Small intestine (tissue), 16 donors: ENCODE measurements at places on chromosomes 1 and 21.
A peak's percentile ranks its signal among the peaks of the same experiment; 100 is the strongest.

GRCh38 chr1:196651637-196652215, at the start of gene CFH:
Gene CFH (plus strand): TSS chr1:196652043. CDS start chr1:196652118, 75 bp downstream.
- DNase-seq, result peak; percentile 6

- DNase-seq, result peak; percentile 49
Measured at GRCh38 chr1:83999316-83999819, 436 bp upstream of the TTLL7 start.

DNA sequence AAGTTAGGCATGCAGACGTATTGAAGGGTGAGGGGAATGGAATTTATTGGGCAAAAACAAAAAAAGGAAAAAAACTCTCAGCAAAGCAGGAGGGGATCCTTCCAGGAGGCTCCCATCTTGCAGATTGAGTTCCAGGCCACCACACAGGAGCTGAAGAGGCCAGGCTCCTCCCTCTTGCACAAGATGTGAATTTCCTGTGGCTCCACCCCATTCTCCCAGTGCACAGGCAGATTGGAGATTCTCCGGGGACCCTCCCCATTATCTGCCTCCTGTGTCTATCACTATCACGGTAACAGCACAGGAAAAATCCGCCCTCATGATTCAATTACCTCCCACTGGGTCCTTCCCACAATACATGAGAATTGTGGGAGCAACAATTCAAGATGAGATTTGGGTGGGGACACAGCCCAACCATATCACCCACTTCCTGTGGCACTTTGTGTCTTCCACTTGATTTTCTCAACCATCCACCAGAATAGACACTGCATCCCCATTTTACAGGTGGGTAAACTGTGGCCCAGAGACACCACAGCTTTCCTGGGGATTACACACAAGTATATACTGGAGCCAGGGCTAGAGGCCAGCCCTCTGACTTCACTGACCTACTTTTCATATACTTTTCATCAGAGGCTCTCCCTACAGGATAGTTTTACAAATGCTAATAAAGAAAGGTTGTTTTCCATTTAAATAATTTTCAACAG, 18.9 kb upstream of the COL6A1 start:
- DNase-seq, result no peak

GRCh38 chr1:187498028-187498427, 669.3 kb downstream of the PLA2G4A start:
- DNase-seq, result no peak

DNA sequence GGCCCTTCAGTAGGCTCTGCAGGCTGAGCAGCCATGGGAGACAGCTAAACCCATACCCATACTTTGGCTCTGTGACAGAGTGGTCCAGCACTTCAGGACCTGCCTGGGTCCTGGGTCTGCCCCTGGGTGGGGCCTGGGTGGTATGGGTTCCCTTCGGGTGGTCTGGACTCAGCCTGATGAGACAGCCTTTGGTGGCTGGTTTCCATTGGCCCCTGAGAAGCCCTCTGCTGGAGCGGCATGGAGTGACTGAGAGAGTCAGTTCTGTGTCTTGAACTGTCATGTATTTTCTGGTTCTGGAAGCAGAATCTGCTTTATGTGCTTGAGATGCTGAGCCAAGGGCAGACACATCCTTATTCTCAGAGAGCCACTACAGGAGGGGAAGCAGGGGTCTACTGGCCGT, 31.3 kb upstream of the KCNA2 start:
- DNase-seq, result no peak

DNA sequence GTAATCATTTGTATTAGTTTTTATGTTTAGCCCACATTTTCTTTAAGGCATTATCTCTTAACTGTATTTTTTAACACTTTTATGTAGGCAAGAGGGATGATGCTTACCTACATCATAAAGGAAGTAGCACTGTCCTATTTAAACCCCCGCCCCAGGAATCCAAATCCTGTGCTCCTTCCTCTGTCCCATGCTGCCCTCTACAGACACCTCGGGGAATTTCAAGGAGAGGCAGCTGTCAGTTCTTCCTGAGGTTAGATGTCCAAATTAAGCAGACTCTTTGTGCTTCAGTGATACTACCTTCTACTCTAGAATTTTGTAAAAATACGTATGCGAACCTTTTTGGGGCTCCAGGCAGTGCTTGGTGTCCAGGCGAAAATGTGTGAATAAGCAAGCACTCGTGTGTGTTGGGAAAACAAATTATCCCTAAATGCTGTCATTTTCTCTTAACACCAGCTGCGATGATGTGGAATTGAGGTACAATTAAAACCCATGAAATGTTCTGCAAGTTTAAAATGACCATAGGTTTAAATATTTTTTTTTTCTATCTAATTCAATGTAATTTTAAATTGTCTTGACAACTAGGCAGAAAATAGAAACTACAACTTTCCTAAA, 19.2 kb downstream of the CRCT1 start:
- DNase-seq, result peak; percentile 53

- no peak for DNase-seq
Measured at GRCh38 chr21:16536643-16537434, 807.1 kb downstream of the USP25 start.

DNA sequence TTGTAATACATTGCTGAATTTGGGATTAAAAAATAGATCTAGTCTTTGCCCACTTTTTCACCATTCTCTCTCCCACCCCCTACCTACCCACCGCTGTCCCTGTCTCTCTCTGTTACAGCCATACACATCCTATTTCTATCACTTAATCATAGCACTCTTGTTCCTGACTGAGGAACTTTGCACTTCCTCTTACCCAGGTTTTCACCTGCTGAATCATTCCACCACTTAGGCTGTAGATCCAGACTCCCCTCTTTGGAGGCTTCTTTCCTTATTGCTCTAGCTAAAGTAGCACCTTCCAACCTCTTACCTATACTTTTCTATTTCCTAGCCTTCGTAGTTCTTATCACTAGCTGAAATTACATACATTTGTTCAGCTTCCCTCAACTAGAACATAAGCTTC, 59.6 kb downstream of the ATP6V1G3 start:
- DNase-seq, result no peak

DNA sequence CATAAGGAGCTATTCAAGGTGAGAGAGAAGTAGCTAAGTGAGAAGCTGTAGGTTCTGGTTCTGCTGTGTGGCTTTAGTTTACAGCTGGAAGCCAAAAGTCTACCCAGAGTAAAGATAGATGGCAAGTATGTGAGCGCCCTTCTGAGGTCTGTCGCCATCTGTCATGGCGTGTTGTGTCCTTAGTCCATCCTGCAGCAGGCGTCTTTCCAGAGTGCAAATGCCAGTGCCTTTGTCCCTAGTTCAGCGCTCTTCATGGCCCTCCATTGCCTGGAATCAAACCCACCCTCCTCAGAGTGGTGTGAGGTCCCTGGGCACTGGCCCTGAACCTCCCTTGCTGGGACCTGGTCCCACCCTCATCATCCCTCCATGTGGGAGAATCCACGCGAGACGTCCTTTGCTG, 96.6 kb downstream of the ADARB1 start:
- no peak for DNase-seq

DNA sequence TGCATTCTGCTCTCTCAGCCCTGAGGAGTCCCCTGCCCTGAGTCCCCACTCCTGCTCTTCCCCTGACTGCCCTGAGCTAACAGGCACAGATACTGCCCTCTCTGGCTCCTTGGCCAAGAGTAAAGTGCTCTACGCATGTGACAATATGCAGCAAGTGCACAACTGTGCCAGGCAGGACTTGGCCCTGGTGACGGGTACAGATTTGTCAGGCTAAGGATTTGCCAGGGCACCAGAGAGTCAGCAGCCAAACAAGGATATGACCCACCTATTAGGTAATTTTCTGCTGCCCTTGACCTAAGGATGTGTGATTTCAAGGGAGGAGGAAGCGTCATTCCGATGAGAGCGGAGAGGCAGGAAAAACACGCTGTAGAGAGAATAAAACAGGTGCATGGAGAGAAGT, 339.0 kb downstream of the PTPRU start:
- no peak for DNase-seq

DNA sequence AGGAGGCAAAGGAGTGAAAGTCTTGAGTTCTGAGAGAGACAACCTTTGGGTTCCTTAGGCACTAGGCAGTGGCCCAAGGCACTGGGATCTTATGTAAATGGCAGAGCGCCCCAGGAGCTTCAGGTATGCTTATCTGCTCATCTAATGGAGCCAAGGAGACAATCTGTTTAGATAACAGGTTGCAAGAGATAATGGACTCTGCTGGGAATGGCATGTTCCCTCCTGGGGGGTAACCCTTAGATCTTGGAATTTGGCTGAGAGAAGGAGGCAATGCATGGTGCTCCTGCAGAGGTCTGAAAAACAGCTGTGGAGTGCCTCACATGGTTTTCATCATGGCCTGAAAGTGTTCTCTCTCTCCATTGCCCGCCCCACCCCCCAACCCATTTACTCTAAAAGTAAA, 44.1 kb upstream of the WLS start:
- DNase-seq, result no peak

GRCh38 chr1:48049823-48050535, 52.8 kb upstream of the TRABD2B start:
- no peak for DNase-seq

DNA sequence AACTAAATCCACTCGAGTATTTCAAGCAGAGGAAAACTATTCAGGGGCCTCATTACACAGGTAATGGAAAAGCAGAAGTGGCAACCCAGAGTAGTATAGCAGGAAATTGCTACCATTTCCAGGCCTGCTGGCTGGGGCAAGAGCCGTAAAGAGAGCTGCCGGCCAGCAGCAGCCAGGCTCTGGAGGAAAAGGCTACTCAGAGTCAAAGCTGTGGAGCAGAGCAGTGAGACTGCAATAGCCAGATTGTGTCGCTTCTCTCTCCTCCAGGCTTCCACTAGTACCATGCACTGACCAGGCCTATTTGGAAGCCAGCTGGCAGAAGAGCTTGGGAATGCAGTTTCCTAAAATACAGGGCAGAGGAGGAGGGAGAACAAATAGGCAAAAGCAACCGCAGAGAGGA, 155.5 kb downstream of the OMA1 start:
- DNase-seq, result no peak

GRCh38 chr1:214050513-214051401, 63.0 kb downstream of the PROX1 start:
- DNase-seq, result peak; percentile 11

GRCh38 chr1:150808846-150809245, 786 bp upstream of the CTSK start:
- DNase-seq, result no peak

GRCh38 chr1:52426371-52426770, 22.0 kb downstream of the PRPF38A start:
- no peak for DNase-seq

GRCh38 chr1:93625582-93626327, 55.9 kb downstream of the BCAR3 start:
- DNase-seq, result no peak

- peak; percentile 85 for DNase-seq
Measured at GRCh38 chr1:228935855-228936727, 200.8 kb downstream of the RHOU start.
